ENCODE measurements at places on chromosomes 5 and 9. TPM values are rescaled to one million over a fixed set of nuclear protein-coding genes. Genes with fewer than 3 reads are reported as not detected.

DNA sequence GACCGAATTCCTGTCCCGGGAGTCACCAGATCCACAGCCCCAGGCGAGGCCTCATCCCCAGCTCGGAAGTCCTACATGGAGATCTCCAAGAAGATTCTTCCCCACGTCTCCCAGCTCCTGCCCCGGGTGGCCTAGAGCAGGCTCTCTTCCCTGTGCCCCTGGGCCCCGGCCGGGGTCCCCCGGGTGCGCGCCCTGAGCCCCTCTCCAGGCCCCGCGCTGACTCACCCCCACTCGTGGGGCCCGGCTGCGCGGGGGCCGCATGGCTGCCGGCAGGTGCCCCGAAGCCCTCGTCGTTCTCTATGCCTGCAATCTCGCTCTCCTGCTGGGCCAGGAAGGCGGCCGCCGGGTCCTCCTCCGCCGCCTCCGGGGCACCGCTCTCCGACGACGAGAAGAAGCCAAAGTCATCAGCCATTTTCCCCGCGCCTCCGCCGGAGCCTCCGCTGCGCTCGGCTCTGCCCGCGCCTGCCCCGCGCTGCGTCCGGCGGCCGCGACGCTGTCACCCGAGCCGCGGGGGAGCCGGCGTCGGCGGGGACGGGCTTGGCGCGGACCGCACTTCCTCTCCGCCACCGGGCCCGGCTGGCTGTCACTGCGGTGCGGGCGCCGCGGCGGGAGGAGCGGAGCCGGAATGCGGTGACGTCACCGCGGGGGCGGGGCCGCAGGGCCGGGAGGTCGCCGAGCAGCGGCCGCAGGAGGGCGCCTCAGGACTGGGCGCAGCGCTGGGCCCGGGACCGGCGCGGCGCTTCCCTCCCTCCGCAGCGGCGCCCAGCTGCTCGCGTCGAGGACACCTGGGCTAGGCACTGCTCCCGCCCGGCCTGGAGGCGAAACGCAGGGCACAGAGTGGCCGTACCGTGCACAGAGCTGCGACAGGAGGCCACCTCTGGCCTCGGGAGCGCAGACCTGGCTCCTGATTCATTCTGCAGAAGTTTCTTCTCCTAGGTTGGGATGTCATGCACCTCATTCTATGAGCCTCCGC lies at the start of gene CLTB:
TSS of gene CLTB (minus strand) at position 588 of the 973 bp plus-strand sequence. CDS start at position 412, 176 bp downstream.
- H3K27me3 ChIP-seq = no peaks in the 10 kb centered on the region
- H3K4me1 ChIP-seq = peaks cover 44% of the 10 kb centered on the region
- peak within 1 kb of the TSS; percentile 91 for H3K4me3 ChIP-seq
- peak within 1 kb of the TSS; percentile 89 for H3K27ac ChIP-seq

- no peaks in the 10 kb centered on the region for H3K27me3 ChIP-seq
- H3K4me3 ChIP-seq = no peak overlapping the region
- no peak for DNase-seq
- H3K27ac ChIP-seq = no peak overlapping the region
- peaks cover 55% of the 10 kb centered on the region for H3K36me3 ChIP-seq
Measured at GRCh38 chr5:78113689-78114264, 180.7 kb downstream of the AP3B1 start.

GRCh38 chr9:77935974-77936373 lies 95.6 kb downstream of the GNAQ start:
- DNase-seq = no peak
- H3K36me3 ChIP-seq = no peaks in the 10 kb centered on the region
- H3K27ac ChIP-seq = no peak overlapping the region
- no peak overlapping the region for H3K4me3 ChIP-seq
- H3K4me1 ChIP-seq = no peaks in the 10 kb centered on the region

DNA sequence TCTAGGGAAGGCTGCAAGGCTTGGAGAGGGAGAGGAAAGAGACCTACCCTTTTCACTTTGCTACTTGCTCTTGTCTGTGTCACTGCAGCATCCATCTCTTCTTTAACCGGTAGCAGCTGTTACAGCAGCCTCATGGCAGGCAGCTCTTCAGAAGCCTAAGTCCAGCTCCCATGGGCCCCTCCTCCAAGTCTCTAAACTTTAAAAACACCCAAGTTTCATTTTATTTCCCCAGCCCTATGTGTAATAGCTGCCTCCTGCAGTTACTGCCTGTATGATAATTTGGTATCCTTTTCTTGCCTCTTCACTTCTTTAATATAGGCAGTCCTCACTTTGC lies 313.1 kb upstream of the PIK3R1 start:
- no peak overlapping the region for H3K27ac ChIP-seq
- no peaks in the 10 kb centered on the region for H3K4me1 ChIP-seq
- no peaks in the 10 kb centered on the region for H3K36me3 ChIP-seq
- DNase-seq = no peak

GRCh38 chr5:117652958-117653280 lies 1078.3 kb upstream of the SEMA6A start:
- DNase-seq = no peak
- no peak overlapping the region for H3K27ac ChIP-seq
- no peaks in the 10 kb centered on the region for H3K27me3 ChIP-seq

DNA sequence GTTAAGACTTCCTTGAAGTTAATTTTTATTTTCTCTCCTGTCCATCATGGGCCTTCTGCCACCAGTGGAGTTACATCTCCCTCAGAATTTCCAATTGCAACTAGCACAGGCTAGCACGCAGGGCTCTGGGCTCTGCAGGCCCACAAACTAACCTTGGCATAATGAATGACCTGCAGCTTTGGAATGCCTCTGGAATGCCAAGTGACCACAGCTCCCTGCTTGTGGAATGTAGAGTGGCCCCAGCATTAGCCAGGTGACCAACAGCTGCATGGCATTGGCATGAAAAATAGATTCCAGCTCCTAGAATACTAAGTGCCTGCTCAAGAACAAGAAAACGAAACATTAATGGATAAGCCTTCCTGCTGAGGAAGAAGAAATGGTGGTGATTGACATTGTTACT lies 726.1 kb downstream of the BRINP1 start:
- H3K4me3 ChIP-seq = no peak overlapping the region
- H3K4me1 ChIP-seq = no peaks in the 10 kb centered on the region
- DNase-seq = no peak
- H3K27me3 ChIP-seq = no peaks in the 10 kb centered on the region

DNA sequence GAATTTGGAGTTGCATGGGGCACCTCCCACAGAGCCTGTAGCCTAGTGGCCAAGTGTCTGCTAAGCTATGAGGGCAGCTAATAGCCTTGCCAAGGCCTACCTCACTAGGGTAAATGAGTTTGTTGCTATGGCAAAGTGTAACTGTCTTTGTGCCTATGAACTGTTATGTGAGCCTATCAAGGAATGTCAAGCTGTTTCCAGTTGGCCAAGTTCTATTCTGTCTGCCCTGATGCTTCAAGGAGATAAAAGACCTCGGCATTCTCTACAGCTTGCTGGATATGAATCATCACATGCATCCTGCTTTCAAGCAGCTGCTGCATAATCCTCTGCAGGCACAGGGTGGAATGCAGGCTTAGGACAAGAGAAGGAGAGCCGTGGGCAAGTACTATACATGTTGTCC lies 69.8 kb upstream of the CCDC112 start:
- peak; percentile 18 for DNase-seq
- no peak overlapping the region for H3K4me3 ChIP-seq

DNA sequence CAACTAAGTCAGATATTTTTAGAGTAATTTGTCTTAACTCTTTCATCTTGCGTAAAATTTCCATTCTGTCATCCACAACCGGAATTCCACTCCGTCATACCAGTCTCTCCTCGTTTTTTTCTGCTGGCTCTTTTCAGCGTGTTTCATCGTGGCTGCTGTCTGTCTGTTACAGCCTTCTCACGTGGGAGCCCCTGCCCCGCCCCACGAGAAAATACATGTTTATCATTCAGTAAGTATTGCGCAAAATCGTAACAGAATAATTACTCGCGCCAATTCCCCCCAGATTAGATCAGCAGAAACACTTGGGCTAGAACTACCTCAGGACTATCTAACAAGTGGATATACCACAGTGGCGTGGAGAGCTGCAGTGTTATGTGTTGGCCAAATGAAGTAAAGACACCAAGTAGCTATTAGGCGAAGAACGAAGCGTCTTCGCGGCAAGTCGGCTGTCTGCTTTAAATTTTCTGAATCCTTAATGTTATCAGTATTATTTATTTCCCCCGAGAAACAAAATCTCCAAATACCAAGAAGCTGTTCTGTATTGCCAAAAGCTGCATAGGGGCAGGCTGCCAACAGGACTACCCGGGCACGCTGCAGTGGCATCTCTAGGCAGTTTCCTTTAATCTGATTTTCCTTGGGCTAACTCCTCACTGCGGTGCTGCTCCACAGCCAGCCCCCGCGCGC lies 566 bp upstream of the FOCAD start:
- H3K27me3 ChIP-seq = no peaks in the 10 kb centered on the region
- no peaks in the 10 kb centered on the region for H3K36me3 ChIP-seq
- peak overlapping the region; percentile 90 for H3K4me3 ChIP-seq
- H3K4me1 ChIP-seq = peaks cover 10% of the 10 kb centered on the region
- DNase-seq = peak; percentile 58

GRCh38 chr9:7058473-7058872 lies 300.7 kb downstream of the KDM4C start:
- peaks cover 21% of the 10 kb centered on the region for H3K36me3 ChIP-seq
- H3K4me1 ChIP-seq = no peaks in the 10 kb centered on the region
- no peak overlapping the region for H3K4me3 ChIP-seq
- DNase-seq = no peak
- H3K27me3 ChIP-seq = no peaks in the 10 kb centered on the region
- H3K27ac ChIP-seq = no peak overlapping the region

DNA sequence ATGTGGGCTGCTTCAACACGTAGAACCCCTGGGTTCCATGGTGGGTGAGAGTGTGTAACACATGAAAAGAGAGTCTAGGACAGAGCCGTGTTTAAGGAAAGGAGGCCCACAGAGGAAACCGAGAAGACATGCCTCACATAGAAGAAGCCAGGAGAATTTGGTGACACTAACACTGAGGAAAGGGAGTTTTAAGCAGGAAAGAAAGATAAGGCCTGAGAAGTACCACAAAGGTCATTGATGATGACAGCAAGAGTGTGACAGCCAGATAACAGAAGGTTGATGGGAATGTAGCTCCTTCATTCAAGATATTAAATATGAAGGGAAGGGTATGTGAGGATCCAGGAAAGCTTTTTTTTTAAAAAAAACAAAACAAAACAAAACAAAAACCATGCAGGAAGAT lies 72.4 kb upstream of the SPRY4 start:
- no peaks in the 10 kb centered on the region for H3K36me3 ChIP-seq
- H3K4me3 ChIP-seq = no peak overlapping the region
- no peaks in the 10 kb centered on the region for H3K27me3 ChIP-seq
- DNase-seq = no peak

- H3K27ac ChIP-seq = no peak overlapping the region
- H3K36me3 ChIP-seq = no peaks in the 10 kb centered on the region
- H3K27me3 ChIP-seq = no peaks in the 10 kb centered on the region
Measured at GRCh38 chr9:104319685-104320084, 184.4 kb upstream of the OR13F1 start.

DNA sequence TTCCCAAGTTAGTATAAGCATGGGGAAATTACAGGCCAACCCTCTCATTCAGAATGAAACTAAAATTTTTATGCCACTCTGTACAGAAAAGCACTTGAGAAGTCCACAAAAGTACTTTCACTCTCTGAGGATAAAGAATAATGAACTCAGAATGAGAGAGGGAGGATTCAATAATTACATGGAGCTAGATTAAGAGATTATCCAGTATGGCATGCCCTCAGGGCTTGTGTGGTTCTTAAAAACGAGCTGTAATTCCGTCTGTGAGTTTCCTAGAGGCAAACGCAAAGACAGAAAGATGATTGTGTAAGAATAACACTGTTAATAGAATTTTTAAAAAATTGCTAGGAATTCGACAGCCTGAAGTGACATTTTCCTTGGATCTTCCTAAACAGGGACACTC lies 126.8 kb upstream of the PTCH1 start:
- H3K36me3 ChIP-seq = no peaks in the 10 kb centered on the region
- no peaks in the 10 kb centered on the region for H3K27me3 ChIP-seq
- H3K27ac ChIP-seq = no peak overlapping the region
- H3K4me1 ChIP-seq = no peaks in the 10 kb centered on the region

- no peak for DNase-seq
- no peaks in the 10 kb centered on the region for H3K4me1 ChIP-seq
- no peak overlapping the region for H3K4me3 ChIP-seq
- no peaks in the 10 kb centered on the region for H3K27me3 ChIP-seq
- no peak overlapping the region for H3K27ac ChIP-seq
Measured at GRCh38 chr9:137816531-137817235, 60.9 kb upstream of the CACNA1B start.

DNA sequence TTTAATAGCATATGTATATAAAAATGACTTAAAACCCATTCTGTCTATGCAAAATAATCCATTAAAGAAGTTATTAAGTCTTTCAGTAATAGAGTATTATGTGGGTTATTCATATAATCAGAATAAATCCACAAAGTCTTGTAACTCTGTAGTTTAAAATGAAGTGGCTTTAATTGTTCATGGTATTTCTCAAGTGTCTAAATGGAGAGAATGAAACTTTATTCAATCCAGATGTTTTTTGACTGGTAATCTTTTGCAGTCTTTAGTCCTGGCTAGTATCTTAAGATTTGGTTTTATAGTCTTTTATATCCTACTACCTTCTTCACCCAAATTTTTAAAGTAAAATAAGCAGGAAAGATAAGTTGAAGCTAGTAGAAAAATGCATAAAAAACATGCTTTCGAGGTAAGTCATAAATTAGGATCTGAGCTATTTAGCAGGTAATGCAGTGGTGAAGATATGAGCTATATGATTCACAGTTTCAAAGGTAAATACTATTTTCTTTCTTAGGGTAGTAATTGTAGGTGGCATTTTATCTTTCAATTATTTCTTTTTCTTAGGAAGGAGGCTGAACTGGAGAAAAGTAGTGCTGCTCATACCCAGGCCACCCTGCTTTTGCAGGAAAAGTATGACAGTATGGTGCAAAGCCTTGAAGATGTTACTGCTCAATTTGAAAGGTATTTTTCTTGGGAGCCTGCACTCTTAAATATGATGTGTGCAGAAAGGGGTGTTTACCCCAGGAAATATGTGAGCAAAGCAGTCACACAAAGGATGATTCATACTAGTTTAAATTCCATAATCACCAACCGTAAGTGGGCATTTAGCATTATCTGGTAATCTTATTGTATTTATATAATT lies 17.9 kb downstream of the HMMR start:
- H3K4me3 ChIP-seq = no peak overlapping the region
- no peaks in the 10 kb centered on the region for H3K4me1 ChIP-seq
- H3K27ac ChIP-seq = no peak overlapping the region
- DNase-seq = no peak
- H3K27me3 ChIP-seq = no peaks in the 10 kb centered on the region

Gene PRDM9
- not detected for total RNA-seq

Gene PTGDS
- 2,904 TPM for total RNA-seq

Gene GRIA1
- total RNA-seq = 0.44 TPM

Gene SHOC1
- total RNA-seq = not detected

Gene CTXN3
- total RNA-seq = not detected

Gene PCDHB5
- total RNA-seq = 4.3 TPM

Gene FOXD4L6
- not detected for total RNA-seq

Gene MORN5
- not detected for total RNA-seq

Measured in heart right ventricle (tissue), 16 donors.